ENCODE measurements at places on chromosomes 13 and 19.

DNA sequence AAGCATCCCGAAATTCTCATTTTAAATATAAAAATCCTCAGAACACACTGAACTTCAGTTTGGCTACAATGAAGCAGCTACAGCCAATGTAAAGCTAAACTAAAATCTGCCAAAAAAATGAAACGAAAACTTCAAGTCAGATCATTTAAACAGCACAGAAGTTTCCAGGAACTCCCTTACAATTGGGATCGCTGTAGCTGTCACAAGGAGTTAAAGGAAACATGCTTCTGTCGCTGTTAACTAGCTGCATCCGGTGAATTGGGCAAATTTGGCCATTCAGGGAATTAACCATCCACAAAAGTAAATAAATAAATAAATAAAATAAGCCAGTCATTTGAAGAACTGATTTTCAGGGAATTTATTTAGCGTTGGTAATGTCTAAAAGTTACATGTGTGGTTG is 77.0 kb upstream of the PEG3 start:
- DNase-seq = no peak

DNA sequence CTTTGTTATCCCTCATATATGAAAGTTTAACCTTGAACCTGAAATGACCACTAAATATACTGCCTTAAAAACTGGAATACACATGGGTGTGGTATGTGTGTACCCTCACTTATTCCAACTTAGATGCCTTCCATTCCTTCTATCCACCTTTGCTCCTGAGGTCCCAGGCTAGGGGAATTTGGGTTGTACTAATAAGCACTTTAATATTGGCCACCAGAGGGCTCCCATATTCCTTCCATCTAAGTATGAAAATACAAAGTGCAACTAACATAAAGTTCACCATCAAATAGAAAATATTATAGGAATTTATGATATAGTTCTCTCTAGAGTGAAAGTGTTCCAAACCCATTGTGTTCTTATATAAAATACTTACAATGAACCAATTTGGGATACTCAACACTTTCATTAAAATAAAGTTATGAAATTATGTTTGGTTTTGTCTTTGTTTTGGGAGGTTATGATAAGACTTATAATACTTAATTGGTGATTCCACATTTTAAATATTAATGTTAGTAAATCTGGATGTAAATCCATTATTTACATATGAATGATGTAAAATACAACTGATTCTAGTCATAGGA is 62.3 kb downstream of the ITGBL1 start:
- peak; percentile 4 for DNase-seq

GRCh38 chr13:48319531-48320398 is 16.2 kb downstream of the RB1 start:
- DNase-seq = no peak

DNA sequence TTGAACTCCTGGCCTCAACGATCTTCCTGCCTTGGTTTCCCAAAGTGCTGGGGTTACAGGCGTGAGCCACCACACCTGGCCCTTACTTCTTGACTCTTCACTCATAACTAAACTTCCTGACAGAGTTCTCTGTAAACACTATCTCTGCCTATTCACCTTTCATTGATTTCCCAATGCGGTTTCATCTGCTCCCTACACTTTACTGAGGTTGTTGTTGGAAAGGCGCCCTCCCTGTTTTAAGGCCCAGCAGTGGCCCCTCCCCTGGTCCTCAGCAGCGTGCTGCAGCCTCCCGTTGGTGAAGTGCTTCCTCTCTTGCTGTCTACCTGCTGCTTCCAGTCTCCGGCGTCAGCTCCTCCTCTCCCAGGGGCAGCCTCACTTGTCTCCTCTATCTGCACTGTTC is 26.7 kb upstream of the CEBPA start:
- DNase-seq = no peak

GRCh38 chr13:45195421-45195820 is 5.4 kb downstream of the KCTD4 start:
- no peak for DNase-seq

GRCh38 chr13:78993792-78994191 is 334.8 kb upstream of the OBI1 start:
- no peak for DNase-seq

DNA sequence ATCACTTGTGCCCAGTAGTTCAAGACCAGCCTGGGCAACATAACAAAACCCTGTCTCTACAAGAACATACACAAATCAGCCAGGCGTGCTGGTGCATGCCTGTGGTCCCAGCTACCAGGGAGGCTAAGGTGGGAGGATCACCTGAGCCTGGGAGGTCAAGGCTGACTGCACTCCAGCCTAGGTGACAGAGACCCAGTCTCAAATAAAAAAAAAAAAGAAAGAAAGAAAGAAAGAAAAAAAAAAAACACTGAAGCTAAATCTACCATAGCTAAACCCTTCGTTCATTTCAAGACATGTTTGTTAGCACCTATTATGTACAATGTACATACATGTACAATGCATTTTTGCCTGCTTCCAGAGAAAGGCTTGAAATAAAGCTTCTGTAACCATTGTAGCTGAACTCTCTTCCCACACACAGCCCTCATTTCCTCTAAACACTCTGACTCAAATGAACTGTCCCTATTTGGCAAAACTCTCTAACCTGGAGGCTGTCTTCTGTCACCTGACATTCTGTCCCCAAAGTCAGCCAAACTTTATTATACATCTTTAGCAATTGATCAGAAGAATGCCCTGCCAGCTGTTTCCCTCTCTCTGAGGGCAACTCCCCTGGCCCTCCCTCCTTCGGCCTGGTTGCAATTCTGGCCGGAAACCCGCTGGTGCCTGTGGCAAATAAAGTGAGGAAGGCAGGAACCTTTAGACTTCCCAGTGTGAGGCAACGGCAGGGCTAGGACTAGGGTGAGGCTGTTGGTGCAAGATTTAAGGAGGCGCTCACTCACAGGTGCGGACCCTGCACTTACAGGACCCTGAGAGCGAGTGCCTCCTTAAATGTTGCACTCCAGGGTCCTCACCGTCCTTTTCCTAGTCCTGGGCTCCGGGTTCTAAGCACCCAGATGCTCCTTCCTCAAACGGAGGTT is 1.8 kb downstream of the ETHE1 start:
- peak; percentile 71 for DNase-seq

DNA sequence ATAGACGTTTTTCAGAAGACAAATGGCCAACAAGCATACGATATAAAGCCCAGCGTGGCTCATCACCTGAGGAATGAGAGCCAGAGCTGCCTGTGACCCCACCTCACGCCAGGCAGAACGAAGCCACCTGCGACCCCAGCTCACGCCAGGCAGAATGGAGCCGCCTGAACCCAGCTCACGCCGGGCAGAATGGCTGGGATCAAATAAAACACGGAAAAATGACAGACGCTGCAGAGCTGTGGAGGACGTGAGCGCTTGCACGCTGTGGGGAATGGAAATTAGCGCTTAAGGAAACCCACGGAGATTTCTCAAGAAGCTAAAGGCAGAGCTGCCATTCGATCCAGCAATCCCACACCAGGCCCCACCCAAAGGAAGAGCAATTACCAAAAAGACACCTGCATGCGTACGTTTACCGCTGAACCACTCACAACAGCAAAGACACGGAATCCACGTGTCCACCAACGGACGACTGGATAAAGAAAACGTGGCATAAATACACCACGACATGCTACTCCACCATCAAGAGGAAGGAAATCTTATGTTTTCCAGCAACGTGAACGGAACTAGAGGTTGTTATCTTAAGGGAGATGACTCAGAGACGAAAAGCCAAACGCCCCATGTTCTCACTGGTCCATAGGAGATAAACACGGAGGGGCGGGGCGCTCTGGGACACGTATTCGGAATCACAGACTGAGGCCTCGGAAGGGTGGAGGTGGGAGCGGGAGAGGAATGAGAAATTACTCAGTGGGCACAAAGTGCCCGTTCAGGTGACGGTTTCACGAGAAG is 30.7 kb upstream of the C13orf46 start:
- no peak for DNase-seq

DNA sequence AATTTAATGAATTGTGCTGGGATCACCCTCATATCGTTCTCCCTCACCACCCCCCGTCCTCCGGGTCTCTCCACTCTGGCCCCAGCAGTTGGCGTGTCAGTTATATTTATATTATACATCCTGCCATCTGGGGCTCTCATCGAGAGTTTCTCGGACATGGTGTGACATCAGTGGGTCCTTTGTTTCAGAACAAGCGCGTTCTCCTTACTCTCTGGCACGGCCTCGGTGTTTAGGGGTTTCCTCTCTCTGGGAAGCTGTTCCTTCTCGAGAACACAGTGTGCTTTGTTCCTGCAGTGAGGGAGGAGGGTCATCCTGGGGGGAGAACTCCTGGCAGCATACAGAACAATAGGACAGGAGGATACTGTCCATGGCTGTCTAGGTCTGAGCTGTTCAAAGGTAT is 9.8 kb upstream of the MCF2L start:
- DNase-seq = peak; percentile 58

DNA sequence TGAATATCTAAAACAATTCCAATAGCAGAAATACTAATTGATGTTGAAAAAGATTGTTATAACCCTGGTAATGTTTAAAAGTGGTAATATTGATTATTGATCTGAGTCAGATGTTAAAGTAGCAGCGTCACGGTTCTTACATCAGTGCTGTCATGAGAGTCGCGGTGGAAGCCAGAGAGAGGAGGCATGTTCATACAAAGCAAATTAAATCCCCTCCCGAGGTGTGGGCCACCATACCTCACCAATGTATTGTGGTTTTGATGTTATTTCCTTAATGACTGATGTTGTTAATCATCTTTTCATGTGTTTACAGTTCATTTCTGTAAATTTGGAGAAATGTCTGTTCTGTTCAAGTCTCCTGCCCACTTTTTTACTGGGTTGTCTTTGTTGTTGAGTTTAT is 11.2 kb downstream of the ZNF317 start:
- no peak for DNase-seq

DNA sequence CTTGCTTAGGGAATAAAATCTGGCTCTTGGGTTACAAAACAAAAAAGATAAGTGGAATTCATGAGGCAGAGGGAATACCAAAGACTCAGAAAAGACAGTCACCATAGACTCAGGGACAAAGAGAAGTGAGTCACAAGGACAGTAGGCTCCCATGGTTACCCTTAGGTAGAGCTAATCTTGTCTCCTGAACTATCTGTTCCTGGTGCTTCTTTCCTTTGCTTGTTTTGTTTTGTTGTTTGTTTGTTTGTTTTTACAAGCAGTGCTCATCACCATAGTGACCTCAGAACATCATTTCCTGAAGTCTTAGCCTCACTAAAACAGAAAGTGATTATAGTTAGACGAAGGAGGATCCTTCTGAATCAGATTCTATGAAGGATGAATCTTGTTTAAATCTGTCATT is 142.3 kb upstream of the SOX21 start:
- no peak for DNase-seq

- DNase-seq = no peak
Observed at GRCh38 chr19:51139299-51140014, 2.6 kb upstream of the SIGLEC7 start.

- no peak for DNase-seq
Observed at GRCh38 chr19:31269425-31270127, 79.7 kb downstream of the TSHZ3 start.

- no peak for DNase-seq
Observed at GRCh38 chr19:41599175-41599966, 23.4 kb downstream of the CEACAM21 start.

DNA sequence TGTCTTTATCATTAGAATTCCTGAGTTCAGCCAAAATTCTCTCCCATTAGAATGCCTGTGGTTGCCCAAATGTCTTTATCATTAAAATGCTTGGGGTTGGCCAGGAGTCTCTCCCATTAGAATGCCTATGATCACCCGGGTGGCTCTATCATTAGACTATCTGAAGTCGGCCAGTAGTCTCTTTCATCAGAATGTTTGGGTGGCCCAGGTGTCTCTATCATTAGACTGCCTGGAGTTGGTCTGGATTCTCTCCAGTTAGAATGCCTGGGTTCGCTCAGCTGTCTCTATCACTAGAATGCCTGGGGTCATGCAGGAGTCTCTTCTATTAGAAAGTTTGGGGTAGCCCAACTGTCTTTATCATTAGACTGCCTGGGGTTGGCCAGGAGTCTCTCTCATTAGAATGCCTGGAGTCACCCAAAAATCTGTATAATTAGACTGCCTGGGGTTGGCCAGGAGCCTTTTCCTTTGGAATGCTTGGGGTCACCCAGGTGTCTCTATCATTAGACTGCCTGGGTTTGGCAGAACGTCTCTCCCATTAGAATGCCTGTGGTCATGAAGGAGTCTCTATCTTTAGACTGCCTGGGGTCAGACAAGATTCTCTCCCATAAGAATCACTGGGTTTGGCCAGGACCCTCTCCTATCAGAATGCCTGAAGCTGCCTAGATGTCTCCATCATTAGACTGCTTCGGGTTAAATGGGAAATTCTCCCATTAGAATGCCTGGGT is 1478.3 kb downstream of the UQCRFS1 start:
- peak; percentile 42 for DNase-seq

DNA sequence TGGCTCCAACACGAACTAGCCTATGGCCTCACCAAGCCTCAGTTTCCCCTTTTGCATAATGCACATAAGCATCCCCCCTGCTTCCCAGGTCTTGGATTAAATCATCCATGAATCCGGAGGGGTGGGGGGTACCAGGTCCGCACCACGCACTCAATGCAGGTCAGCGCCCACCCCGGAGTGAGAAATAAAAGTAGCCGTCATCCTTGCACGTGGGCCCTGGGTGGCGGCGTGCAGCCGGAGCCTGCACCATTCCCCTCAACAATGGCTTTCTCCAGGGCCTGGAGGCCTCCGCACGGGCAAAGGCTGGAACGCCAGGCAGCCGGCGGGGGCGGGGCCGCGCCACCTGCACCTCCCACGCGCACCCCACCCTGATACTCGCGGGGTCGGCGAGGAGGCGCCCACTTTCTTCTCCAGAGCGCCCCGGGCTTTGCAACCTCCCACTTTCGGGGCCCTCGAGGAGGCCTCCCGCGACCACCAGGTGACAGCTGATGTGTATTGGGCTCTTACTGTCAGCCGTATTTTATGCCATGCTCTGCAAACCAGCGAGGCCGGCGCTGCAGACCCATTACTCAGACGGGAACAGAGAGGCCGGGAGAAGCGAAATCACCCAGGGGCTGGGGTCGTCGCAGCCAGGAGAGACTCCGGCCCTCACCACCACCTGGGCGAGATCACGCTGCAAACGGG is 767 bp upstream of the GADD45B start:
- DNase-seq = no peak

GRCh38 chr13:113638173-113638746 is 19.7 kb downstream of the ATP4B start:
- DNase-seq = no peak

DNA sequence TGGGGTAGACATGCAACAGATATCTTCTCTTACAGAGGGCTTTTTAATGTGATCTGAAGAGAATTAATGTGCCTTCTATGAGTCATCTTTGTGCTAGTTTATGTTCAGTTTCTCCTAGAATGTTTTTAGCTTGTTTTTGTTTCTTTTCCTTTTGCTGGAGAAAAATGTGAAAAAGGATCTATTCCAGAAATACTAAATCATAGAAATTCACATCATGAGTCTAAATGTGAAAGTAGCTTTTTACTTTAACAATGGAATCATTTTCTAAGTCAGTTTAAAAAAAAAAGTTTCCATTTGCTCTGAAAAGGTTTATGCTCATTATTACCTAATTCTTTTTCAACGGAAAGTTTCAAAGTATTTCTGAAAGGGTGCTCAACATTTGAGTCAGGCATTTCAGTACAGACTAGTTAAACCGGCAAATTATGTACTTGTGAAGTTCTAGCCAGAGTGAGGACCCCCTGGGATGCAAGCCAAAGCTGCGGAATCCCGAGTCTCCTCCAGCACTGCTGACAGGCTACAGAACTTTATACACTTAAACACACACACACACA is 72.9 kb downstream of the SPATA13 start:
- no peak for DNase-seq

- DNase-seq = peak; percentile 63
Observed at GRCh38 chr19:7294558-7295212, 471 bp upstream of the INSR start.

Data from urothelium cell line (cell line).